ENCODE measurements at places on chromosomes 1 and 21.

DNA sequence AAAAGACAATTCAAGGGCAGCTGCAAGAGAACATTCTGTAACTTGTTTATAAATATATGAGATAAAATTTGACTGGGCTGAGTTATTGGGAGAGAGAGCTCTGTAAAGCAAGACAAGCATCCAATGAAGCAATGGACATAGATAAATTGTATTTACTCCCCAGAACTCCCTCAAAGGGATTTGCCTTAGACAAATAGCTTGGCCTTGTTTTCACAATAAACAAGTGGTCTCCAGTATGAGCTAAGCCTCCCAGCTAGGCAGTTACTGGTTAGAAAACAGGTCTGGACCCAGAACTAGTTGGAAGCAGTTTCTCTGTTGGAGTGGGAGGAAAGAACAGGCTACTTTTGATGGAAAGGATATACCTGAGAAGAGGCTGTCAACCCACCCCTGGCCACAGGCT, 25.2 kb upstream of the SUCO start:
- DNase-seq, result no peak

GRCh38 chr1:20119347-20119746, at the start of gene PLA2G2D:
Gene PLA2G2D (minus strand): TSS chr1:20119536. CDS start chr1:20119498, 38 bp downstream.
- DNase-seq, result no peak

- no peak for DNase-seq
These were observed 26.2 kb downstream of the RSBN1 start for GRCh38 chr1:113786069-113786468.

DNA sequence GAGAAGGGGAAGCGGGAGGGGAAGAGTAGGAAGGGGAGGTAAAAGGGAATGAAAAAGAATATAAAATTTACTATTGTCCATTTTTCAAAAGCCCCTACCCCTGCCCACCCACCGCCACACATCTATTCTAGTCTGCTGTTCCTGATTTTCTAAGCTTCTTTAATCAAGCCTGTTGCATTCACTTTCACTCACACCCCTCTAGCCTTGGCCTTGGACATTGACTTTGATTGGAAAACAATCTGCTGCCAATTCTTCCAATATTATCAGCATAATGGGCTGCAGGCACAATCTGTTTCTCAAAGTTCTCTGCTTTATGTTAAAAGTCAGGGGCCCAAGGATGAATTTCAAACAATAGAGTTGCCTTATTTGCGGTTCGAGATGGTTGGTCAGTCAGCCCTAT, 281.2 kb downstream of the SETD4 start:
- no peak for DNase-seq

GRCh38 chr21:43318841-43319781, 107.8 kb downstream of the SIK1 start:
- DNase-seq, result no peak

- no peak for DNase-seq
These were observed 120.6 kb upstream of the PALMD start for GRCh38 chr1:99525331-99525730.

- DNase-seq, result no peak
These were observed 49.9 kb upstream of the GUCA2A start for GRCh38 chr1:42214447-42214871.

GRCh38 chr1:75345538-75346292, 211.5 kb downstream of the LHX8 start:
- DNase-seq, result no peak

DNA sequence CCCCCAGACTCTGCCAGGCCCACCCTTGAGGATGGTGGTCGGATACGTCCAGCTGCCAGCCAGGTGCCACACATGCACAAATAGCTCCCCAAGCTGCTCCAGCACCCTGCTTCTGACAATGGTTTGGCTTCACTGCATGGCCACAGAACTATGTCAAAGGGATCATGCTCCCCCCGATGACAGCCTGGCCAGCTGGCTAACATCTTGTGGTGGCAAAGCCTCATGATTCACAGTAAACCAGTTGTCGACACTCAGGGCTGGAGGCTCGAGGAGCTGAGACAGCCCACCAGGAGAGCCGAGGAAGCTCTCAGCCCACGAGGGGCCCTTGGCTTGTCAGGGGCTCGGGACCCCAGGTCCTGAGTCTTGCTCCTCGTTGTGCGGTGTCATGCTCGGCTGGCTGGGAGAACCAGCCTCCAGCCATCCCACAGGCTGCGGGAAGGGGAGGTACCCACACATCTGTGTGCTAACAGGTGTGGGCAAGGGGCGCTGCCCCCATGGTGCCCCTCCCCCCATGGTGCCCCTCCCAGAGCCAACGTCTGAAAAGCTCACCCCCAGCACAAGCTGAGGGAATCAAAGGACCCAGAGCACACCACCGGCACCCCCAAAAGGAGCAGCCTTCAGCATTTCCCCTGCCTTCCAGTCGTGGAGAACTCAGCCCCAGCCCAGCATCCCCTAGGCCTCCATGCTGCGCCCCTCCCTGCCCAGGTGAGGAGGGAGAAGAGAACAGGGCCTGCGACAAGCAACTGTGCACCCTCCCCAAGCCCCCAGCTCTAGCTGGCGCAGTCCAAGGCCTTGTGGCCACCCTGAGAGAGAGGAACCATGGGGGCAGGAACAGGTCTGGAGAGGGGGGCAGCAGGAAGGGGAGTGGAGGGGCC, 41.2 kb downstream of the KIF21B start:
- no peak for DNase-seq

All from iPS DF 6.9 (cell line).